ENCODE measurements at places on chromosomes 12 and 14. TPM values are rescaled to one million over a fixed set of nuclear protein-coding genes. Genes with fewer than 3 reads are reported as not detected.

The DENND5B gene
- polyA plus RNA-seq = 14.4 TPM

The PWP1 gene
- polyA plus RNA-seq = 17.3 TPM

The C12orf50 gene
- polyA plus RNA-seq = 0.27 TPM

The KRT83 gene
- not detected for polyA plus RNA-seq

The PSMB11 gene
- not detected for polyA plus RNA-seq

The FOXN4 gene
- polyA plus RNA-seq = not detected

The TAS2R19 gene
- 0.48 TPM for polyA plus RNA-seq

The GRIN2B gene
- 0.08 TPM for polyA plus RNA-seq

The TPH2 gene
- polyA plus RNA-seq = not detected

The NGB gene
- 15.4 TPM for polyA plus RNA-seq

The TEX52 gene
- not detected for polyA plus RNA-seq

The ANO4 gene
- polyA plus RNA-seq = 9.2 TPM

The ACSM4 gene
- polyA plus RNA-seq = not detected

The GPRC5D gene
- polyA plus RNA-seq = not detected

The TBC1D30 gene
- 1.2 TPM for polyA plus RNA-seq

The PPM1H gene
- 0.81 TPM for polyA plus RNA-seq

The HOXC5 gene
- polyA plus RNA-seq = 0.48 TPM

All from adrenal gland (tissue), 19 donors.